Activated T-cell treated with anti-CD3 and anti-CD28 coated beads, Interleukin-2, amount 50 U/mL, for 4 hours (primary cell): ENCODE measurements at places on chromosomes 2 and 18.
A peak's percentile ranks its signal among the peaks of the same experiment; 100 is the strongest.

DNA sequence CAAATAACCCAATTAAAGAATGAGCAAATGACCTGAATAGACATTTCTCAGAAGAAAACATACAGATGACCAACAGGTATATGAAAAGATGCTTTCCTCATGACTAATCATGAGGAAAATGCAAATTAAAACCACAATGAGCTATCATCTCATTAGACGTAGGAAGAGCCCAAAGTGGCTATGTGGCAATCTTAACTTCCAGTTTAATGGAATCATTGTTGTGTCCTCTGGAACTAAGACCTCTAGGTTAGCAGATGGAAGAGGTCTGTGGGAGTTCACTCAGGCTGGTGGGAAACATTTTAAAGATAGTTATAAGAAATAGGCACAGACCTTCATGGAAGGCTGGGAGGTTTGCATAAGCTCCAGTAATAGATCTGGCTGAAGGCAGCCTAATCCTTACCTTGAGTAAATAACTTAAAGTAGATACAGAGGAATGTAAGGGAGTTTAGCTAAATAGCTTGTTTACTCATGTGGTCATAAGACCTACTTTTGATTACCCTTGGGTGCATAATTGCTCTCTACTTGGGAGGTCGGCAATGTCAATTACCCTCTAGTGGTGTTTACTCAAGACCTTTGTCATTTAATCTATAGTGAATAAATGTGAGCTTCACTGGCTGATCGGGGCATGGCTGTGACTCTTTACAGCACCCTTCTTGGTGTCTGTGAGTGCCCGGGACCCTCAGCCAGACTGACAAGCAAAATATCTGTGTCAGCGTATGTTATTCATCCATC, 119.0 kb downstream of the GULP1 start:
- no peak for DNase-seq

DNA sequence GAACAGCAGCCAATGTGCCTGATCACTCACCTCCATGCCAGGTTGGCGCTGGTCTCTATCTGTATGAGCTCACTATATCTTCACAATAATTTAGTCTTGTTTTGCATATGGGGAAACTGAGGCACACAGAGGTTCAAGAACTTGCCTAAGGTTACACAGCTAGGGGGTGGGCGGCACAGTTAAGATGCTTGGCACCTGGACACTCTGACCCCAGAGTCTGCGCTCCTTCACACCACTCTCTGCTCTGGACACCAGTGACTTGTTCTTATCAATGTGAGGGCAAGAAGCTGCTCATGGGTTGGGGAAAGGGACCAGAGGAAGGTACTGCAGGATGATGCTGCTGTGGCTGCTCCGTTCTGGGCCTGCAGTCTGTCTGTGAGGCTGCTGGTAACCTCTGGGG, 27.1 kb downstream of the FBLN7 start:
- DNase-seq, result no peak

GRCh38 chr2:174603280-174603679, 5.7 kb upstream of the WIPF1 start:
- DNase-seq, result peak; percentile 42

DNA sequence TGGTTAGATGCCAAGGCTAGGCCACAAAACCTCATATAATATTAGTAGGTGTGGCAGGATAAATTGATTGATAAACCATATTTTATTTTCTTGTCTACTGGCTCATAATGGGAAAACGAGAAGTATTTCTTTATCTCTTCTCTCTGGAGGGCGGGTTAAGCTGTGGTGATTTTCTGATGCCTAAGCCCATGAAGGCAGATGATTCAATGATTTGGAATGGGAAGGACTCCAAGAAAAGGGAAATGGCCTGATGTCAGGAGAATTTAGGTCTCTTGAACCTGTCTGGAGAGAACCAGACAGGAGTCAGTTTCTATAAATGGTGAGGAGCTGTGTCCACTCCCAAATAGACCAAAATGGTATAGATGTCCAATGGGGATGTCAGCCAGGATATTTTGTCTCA, 18.7 kb upstream of the MAP4K3 start:
- DNase-seq, result no peak

GRCh38 chr18:45517181-45517741, 98.0 kb upstream of the SLC14A2 start:
- DNase-seq, result no peak

- no peak for DNase-seq
These were observed 2.9 kb downstream of the PCGF1 start for GRCh38 chr2:74504591-74504990.

GRCh38 chr2:22281033-22281432, 1103.9 kb upstream of the KLHL29 start:
- DNase-seq, result no peak

DNA sequence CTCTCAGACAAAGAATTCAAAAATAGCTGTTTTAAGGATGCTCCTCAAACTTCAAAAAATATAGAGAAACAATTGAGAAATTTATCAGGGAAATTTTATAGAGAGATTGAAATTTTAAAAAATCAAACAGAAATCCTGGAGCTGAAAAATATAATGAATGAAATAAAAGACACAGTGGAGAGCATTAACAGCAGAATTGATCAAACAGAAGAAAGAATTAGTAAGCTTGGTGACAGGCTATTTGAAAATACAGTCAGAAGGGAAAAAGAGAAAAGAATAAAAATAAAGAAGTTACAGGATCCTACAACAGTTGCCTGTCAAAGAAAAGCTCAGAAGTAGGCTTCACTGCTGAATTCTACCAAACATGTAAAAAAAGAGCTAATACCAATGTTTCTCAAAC, 293.8 kb upstream of the VWC2L start:
- DNase-seq, result no peak
